ENCODE measurements at places on chromosomes 7 and 10.

DNA sequence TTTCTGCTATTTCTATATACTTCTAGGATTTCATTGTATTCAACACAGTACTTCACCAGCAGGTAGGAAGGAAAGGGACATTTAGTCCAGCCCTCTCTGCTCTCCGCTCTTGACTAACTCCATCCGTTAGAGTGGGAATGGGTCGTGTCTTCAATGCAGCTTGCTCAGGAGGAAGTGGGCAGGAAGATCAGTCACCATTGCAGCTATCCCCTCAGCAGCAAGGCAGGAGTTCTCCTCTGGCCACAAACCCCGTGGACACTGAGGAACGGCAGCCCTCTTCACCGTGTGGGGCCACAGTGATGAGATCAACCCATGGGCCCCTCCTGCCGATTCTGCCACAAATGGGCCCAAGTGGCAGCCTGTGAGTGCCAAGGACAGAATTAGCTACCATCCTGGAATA is 30.2 kb upstream of the IKZF1 start:
- no peak for DNase-seq

DNA sequence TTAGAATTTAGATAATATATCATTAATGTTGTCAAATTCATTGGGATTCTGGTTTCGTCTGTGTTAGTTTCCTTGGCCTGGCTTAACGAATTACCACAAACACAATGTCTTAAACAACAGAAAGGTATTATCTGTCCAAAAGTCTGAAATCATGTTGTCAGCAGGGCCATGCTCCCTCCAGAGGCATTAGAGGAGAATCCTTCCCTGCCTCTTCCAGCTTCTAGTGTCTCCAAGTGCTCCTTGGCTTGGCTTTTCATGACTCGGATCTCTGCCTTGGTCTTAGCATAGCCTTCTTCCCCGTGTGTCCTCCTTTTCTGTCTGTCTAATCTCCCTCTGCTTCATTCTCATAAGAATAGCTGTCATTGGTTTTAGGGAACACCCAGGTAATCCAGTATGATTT is 482.5 kb downstream of the SEMA3D start:
- no peak for DNase-seq

DNA sequence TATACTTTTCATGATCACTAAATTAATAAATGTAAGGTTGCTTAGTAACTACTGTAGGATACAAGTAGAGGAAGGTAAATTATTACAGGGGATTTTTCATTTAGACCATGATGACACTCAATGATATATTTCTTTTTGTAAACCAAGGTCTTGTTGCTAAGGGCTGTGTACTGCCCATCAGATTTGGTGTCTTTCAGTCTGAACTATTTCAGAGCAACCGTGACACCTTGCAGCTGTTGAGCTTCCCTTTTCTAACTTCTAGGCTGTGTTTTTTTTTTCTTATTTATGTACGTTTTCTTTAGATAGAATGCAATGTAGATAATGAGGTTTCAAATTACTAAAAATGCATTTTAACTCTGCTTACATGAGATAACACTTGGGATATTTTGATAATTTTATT is 292.0 kb upstream of the MBL2 start:
- DNase-seq = no peak

- no peak for DNase-seq
These were observed 7.5 kb downstream of the MYO1G start for GRCh38 chr7:44971188-44971901.

GRCh38 chr10:131126321-131127137 is 185.0 kb downstream of the TCERG1L start:
- no peak for DNase-seq

DNA sequence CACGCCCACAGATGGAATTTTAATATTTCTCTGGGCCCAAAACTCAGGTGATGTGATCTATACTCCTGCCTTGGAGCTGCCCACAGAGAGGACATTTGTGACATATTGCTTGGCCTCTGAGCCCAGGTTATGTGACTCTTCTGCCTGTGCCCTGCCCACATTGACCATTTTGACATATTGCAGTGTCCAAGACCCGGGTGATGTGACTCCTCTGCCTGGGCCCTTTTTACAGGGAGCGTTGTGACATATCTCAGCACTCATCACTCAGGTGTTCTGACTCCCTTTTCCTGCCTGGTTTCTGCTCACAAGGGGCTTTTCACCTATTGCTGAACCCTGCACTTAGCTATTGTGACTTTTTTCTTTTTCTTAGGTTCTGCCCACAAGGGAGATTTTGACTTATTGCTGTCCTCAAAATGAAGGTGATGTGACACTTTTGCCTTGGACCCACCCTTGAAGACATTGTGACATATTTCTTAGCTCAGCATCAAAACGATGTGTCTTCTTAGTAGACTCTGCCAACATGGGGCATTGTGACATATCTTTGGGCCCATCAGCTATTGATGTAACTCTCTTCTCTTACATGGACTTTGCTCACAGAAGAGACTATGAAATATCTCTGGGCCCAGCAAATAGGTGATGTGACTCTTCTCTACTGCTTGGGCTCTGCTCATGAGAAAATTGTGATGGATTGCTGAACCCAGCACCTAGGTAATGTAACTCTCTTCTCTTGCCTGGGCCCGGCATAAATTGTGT is 11.0 kb upstream of the ZNF107 start:
- no peak for DNase-seq

- no peak for DNase-seq
These were observed 140.5 kb downstream of the ARL4A start for GRCh38 chr7:12827920-12828319.

DNA sequence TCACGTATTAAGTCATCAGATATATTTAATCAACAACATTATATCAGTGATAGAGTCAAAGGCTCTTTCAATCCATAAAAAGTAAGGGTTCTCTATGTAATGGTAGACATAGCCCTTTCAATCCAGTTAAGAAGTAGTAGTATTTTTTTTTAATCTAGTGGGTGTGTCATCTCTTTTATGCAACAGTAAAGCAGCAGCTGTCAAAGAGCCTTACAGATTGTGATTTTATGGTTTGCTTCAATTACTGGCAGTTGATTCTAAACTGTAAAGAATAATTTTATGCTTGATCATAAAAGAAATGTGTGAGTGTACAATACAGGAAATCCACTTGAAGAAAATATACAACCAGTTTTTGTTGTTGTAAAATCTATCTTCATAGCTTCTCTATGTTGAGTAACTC is 902.6 kb upstream of the MBL2 start:
- DNase-seq = no peak

DNA sequence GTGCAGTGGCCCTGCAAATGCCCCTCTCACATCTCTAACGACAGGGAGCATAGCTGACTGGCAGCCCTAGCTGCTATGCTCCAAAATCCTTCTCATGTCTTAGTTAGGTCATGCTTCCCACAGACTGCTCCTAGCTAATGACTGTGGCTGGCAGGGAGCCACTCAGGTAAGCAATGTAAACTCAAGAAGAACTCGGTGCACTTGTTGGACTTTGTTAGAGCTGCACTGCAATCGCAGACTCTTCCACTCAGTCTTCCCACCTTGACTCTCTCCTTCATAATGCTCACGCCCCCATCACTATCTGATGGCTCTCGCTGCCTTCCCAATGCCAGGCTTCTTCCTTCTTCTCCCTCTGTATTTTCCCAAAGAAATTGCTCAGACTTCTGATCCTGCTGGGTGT is 24.0 kb downstream of the OR9A2 start:
- no peak for DNase-seq

GRCh38 chr10:31963589-31963980 is 35.0 kb upstream of the ARHGAP12 start:
- no peak for DNase-seq

DNA sequence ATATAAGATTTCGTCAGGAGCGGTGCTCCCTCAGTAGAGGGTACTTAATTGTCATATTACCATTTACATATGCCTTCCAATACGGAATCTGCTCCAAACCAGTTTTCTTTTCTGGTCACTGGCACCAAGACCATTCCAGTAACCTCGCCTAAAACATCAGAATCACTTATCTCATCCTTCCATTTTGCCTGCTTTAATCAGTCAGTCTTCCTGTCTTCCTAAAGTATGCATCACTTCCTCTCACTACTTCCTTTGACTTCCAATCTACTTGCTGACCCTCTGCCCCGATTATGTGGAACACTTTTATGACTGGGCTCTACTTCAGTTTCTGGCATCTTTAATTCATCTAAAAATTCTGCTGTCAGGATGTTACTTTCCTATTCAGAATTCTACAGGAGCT is 33.5 kb downstream of the CUL2 start:
- DNase-seq = no peak

- DNase-seq = no peak
These were observed 46.9 kb upstream of the KDM7A start for GRCh38 chr7:140223515-140224221.

- DNase-seq = no peak
These were observed 12.0 kb upstream of the SLC29A4 start for GRCh38 chr7:5270788-5271187.

GRCh38 chr7:110918949-110919548 is 171.9 kb upstream of the LRRN3 start:
- DNase-seq = no peak

- DNase-seq = no peak
These were observed 83.4 kb downstream of the PALS2 start for GRCh38 chr7:24656608-24657007.

GRCh38 chr7:84513061-84513460 is 318.5 kb upstream of the SEMA3A start:
- no peak for DNase-seq
